ENCODE measurements at places on chromosomes 1 and 21.

DNA sequence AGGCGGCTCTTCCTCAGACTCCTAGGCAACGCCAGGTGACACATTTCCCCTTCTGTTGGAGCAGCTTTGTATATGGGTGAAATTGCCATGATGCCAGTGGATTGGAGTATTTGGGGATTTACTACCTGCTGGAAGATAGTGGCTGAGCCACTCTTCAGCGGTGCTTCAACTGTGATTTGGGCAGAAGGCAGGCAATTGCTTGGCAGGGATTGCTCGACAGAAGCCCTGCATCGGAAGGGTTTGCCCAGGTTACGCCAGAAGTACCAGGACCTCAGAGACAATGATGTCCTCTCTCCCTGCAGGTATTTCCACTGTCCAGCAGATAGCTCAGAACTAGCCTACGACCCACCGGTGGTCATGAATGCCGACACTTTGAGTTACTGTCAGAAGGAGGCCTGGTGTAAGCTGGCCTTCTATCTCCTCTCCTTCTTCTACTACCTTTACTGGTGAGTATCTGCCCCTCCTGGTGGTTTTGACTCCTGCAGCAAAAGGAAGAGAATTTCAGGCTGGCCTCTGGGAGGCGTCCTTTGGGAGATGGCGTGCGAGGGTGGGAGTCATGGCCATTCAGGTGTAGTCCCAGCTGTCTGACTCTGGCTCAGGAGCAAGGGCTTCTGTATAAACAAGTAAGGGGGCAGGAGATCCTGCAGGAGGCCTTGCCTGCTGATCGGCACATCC is 118.3 kb downstream of the CNIH3 start:
- DNase-seq = no peak

GRCh38 chr1:178238722-178239510 is 145.0 kb downstream of the RASAL2 start:
- DNase-seq = no peak

DNA sequence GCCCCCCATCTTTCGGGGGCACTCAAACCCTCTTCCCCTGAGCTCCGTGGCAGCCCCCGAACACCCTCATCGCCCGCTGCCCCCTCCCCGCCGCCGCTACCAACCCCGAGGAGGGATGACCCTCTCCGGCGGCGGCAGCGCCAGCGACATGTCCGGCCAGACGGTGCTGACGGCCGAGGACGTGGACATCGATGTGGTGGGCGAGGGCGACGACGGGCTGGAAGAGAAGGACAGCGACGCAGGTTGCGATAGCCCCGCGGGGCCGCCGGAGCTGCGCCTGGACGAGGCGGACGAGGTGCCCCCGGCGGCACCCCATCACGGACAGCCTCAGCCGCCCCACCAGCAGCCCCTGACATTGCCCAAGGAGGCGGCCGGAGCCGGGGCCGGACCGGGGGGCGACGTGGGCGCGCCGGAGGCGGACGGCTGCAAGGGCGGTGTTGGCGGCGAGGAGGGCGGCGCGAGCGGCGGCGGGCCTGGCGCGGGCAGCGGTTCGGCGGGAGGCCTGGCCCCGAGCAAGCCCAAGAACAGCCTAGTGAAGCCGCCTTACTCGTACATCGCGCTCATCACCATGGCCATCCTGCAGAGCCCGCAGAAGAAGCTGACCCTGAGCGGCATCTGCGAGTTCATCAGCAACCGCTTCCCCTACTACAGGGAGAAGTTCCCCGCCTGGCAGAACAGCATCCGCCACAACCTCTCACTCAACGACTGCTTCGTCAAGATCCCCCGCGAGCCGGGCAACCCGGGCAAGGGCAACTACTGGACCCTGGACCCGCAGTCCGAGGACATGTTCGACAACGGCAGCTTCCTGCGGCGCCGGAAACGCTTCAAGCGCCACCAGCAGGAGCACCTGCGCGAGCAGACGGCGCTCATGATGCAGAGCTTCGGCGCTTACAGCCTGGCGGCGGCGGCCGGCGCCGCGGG is 837 bp downstream of the FOXD3 start:
- no peak for DNase-seq

DNA sequence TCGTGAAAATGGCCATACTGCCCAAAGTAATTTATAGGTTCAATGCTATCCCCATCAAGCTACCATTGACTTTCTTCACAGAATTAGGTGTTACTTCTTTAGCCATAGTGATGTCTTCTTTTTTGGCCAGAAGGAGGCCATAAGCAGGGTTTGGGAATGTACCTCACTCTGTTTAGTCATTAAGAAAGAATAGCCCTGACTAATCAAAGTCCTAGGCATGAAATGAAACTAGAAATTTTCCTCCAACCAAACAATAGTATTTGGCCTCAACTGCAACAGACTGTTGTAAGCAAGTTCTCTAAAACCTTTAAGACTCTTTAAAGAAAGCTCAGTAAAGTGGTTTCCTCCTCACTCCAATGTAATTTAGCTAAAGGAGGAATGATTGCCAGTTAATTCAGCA is 163.9 kb downstream of the AKT3 start:
- no peak for DNase-seq

DNA sequence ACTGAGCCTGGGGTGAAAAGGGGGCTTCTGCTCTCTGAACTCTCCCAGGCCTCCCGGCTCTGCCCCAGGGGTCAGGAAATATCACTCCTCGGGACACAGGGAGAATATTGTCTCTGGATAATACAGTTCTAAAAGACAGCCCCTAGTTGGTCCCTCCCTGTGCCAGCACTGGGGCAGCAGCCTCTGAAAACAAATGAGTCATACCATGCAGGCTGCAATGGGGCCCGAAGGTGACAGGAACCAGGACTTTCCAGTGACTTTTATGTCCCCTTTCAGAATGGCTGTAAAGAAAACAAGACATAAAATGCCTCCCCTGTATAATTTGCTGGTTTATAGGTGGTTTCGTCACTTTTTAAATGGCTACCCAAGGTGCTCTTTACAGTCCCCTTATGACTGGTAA is 360.0 kb downstream of the NPHP4 start:
- no peak for DNase-seq

DNA sequence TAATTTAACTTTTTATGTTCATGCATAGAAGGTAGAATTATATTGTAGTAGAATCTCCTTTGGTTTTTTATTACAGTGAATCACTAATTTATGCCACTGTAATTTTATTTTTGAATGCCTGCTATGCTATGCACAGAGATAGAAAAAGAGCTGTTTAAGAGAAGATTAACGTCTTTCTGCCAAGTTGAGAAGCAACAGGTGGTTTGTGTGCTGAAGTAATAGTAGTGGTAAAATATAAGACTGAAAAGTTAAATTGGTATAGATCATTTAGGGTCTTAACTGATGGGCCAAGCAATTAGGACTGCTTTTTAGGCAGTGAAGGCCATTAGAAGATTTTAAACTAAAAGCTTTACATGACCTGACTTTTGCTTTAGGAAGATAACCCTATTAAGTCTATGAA is 115.1 kb downstream of the SYT14 start:
- DNase-seq = no peak

- no peak for DNase-seq
These were observed 139.4 kb downstream of the EDEM3 start for GRCh38 chr1:184615301-184615700.

DNA sequence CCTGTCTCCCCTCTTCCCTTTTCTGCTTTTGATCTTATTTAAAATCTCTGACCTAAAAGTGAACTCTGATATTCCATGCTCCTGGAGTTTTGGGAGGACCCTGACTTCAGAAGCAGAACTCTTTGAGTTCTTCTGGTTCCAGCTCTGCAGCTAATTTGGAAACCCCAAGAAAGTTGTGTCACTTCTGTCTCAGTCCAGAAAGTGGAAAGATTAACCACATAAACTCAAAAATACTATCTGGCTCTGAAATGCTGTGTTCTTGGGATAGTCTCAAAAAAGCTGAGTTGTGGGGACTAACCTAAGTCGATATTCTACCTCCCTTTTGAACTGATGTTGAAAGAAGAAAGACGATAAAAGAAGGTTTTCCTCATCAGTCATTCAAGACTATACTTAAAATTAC is 59.8 kb downstream of the ITPKB start:
- DNase-seq = no peak

DNA sequence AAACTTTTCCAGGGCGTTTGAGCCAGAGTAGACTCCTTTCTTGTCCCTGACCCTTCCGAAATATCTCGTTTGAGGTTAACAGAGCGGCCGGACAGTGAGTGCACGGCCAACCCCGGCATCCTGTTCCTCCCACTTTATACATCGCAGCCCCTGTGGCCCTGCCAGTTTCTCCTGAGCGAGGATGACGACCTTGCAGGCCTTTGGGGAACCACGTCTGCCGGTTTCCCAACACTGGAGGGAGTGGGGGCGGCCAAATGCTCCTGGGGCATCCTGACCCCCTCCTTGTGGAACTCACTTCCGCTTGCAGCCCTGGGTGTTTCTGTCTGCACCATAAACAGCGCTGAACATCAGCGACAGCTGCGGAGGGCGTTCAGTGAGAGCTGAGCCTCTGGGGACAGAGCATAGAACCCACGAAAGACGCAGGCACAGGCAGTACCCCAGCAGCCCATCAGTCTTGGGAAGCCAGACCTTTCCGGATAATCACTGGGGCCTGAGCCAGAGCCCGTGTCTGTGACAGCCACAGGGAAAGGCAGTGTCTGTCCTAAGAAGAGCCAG is 4.8 kb upstream of the KCNAB2 start:
- no peak for DNase-seq

DNA sequence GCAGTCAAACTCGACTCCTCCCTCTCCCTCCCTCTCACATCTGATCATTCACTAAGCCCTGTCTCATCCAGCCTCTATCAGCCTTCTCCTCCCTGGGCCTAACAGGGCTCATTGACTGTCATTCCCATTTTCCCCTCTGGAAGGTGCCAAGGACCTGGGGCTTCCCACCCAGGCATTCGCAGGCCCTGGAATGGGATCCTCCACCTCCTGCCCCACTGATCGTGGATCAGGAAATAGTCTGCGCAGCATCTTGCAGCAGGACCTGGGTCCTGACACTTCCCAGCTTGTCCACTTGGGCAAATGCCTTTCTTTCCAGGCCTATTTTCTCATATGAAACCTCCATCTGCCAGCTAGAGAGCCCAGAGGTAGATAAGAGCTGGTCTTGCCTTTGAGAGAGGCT is 71.2 kb upstream of the ZC3H12A start:
- DNase-seq = no peak

GRCh38 chr1:115682792-115683191 is 41.0 kb downstream of the VANGL1 start:
- DNase-seq = no peak

- DNase-seq = no peak
These were observed 11.1 kb upstream of the PAXBP1 start for GRCh38 chr21:32782698-32783097.

DNA sequence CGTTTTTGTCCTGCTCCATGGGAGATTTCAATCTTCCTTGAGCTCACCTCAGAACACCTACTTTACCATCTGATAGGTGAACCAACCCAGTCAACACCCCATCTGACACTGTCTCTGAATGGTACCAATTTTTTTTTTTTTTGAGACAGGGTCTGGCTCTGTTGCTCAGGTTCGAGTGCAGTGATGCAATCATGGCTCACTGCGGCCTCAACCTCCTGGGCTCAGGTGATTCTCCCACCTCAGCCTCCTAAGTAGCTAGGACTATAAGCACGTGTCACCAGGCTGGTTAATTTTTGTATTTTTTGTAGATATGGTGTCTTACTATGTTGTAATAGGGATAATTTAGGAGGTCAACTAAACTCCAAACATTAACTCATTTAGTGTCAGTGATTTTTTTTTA is 36.3 kb downstream of the SPRTN start:
- DNase-seq = no peak
